ENCODE measurements at places on chromosomes 5 and 9.

DNA sequence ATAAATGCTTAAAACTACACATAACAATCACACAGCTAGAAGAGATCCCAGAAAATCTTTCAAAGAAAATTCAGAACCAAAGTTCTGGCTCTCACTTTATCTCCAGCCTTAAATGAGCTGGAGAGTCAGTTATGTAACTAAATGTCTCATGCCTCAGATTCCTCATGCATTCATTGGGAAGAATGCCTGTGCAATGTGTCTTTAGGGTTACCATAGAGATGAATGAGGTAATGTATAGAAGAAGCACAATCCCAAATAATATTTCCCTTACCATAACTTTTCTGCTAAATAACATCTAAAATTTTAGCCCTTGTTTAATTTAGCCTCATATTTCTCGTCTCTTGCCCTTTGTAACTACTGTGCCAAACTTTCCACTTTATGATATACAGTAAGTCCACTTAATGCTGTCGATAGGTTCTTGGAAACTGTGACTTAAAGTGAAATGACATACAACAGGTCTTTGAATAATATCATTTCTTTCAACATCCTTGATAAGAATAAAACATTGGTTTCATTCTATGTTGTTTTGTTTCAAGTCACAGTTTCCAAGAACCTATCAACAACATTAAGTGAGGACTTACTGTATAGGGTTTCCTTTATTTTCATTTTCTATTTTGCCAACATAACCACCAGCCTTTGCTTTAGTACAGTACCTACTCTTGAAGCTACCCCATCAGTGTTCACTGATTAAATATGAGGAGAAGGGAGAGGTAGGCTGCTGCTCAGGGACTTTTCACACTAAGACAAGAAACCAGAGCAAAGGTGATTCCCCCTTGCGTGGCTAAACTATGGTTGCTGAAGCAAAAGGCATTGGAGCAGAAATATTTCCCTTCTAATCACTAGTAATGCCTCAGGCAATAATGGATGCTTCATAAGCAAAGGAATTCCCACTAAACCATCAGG is 295.7 kb upstream of the PTGER4 start:
- no peak for DNase-seq

DNA sequence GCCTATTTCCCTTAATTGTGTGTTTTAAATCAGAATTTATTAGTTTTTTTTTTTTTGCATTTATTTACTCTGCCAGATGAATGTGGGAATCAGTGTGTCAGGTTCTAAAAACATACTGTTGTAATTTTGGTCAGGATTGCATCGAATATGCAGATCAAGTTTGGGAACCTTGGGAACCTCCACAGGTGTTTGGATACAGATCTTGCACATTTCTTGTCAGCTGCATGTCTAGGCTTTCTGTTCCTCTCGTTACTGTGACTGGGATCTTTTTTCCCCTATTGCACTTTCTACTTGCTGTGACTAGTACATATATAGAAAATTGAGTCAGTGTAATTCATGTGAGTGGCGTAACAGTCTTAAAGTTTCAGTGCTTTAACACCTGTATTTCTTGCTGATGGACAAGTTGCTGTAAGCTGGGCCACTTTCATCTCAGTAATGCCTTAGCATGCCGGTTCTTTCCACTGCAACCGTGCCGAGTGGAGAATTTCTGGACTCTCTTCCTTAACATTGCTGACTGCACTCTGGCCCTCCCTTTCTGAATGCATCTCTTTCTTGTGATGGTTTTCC is 112.5 kb downstream of the TENT4A start:
- no peak for DNase-seq

DNA sequence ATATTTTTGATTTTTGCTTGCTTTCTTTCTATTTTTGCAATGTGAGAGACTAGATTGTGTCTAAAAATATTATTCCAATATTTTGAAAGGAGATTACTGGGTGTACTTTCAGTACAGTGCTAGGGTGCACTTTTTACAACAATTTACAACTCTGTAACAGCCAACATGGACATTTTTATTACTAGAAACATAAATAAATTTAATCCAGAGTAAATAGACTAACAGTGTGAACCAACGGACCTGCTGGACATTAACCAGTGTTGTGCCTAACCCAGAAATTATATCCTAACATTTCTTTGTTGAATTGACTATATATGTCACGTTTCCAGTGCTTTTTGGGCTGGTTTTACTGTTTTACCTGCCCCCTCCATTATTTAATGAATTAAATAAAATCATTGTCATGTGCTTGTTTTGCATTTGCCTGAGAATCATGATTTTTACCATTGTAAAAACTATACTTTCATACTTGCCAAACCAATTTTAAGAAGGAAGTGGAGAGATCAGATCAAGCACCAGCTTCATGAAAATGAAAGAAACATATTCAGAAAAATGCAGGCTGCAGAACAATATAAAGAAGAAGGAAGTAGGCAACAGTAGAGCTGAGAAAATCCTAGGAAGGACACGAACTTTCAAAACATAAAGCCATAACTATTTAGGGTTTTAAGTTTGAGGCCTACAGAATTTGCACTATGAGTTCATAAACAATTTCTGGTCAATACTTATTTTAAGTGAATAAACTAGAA is 400.8 kb upstream of the PIK3R1 start:
- DNase-seq = no peak

DNA sequence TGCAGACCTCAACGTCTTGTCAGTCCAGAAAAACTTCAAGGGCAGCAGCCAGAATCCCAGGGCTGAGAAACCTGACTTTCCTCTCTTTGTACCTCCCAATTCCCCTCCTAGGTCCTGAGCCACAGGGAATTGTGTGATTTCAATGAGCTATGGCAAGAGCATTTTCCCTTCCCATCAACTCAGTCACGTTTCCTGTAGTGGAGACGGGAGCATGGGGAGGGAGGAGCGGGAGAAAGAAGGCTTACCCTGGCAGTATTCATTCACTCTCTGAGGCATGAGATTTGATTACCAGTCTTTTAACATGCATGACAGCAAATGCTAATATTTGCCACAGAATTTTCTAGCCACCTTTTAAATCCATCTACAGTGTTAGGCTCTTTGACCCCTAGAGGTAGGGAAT is 109.4 kb upstream of the TBCA start:
- DNase-seq = no peak

DNA sequence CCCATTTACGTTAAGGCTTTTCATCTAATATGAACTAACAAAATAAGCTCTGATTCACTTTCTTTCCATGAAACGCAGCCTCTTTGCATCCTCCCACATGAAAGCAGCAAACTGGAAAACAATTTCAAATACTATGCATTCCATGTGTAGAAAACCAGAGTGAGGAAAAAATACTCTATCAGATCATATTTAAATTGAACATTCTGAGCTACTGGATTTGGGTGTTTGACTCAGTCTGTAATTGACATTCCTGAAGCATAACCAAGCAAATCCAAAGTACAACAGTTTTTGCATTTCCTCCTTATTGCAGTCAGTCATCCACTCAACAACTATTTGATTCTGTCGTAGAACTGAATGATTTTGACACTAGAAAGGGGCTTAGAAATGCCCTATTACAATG is 399.1 kb upstream of the NMUR2 start:
- DNase-seq = no peak

GRCh38 chr5:126818736-126819135 is 41.8 kb downstream of the LMNB1 start:
- no peak for DNase-seq

DNA sequence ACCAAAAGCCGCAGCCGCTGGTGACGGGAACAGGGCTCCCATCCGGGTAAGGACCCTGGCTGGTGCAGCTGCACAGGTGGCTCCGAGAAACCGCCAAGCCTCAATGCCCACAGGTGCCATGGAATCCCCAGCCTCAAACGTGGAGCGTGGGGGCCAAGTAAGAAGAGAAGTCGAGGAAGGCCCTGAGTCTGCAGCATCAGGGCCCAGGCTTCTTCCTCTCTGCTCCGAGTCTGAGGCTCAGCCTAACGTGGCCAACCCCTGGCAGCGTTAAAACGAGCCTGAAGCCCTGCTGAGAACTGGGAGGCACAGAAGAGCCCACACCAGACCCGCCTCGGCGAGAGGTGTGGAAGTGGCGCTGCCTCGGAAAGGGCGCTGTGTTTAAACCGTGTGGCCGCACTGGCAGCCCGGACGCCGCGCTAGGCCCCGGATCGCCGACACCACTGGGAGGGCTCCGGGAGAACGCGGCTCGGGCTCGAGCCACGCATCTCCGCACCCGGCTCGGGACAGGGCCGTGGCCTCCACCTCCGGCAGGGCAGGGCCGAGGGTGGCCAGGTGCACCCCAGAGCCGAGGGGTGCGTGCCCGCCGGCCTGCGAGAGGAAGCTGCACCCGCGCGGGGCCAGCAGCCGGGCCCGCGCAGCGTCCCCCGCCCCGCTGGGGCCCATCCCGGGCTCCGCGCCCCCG is 730 bp downstream of the ZMYND19 start:
- DNase-seq = no peak

DNA sequence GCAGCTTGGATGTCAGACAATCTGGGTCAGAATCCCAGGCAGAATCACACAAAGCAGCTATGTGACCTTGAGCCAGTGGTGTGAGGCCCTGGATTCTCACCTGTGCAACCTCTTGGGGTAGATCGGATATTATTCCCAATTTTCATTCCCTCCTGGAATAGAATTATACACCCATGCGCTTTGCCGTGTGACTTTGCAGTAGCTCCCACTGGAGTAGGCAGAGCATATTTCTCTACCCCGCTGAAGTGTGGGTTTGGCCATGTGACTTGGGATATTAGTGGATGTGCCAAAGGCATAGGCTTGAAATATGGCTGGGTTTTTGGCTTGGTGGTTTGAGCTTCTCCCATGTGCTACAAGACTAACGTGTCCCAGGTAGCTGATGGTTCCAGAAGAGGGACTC is 35.5 kb upstream of the IER5L start:
- DNase-seq = no peak

GRCh38 chr5:173774271-173774761 is 113.8 kb upstream of the CPEB4 start:
- DNase-seq = no peak

DNA sequence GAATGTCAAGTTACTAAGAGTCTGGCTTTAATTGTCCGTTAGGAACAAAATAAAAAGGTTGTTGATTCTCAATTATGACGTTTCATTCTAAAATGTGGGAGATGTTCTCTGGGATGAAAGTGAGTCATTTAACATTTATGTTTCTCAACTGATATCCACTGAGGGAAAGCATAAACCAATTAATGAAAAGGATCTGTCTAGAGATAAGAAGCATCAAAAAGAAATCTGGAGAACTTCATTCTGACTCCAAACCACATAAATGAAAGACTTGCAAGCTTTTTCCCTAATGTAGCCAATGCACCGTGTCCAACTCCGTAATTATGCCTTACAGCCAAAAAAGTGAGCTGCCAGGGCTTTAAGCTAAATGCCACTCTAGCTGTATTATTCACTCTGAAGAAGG is 654.2 kb downstream of the TLE1 start:
- DNase-seq = no peak

DNA sequence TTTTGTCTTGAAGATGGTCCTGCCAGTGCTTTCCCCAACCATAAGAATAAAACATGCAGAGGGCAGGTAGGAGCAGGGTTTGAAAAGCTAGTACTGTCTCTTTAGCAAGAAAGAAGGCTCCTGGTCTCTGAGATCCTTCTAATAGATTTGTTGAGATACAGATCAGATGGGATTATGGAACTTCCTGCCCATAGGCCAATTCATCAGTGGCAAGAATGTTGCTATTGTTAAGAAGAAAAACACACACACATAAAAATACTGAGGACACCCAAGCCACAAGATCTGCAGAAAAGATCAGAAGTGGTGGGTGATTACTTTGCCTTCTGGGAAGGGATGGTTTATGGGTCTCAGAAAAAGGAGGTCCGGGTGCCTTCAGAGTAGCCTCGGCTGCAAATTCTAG is 59.8 kb downstream of the TNC start:
- no peak for DNase-seq

GRCh38 chr9:84570482-84571154 is 98.9 kb upstream of the NTRK2 start:
- DNase-seq = no peak

GRCh38 chr9:96025995-96026602 is 150.6 kb downstream of the ERCC6L2 start:
- DNase-seq = no peak

GRCh38 chr5:6572086-6572824 is 60.6 kb downstream of the NSUN2 start:
- DNase-seq = no peak

DNA sequence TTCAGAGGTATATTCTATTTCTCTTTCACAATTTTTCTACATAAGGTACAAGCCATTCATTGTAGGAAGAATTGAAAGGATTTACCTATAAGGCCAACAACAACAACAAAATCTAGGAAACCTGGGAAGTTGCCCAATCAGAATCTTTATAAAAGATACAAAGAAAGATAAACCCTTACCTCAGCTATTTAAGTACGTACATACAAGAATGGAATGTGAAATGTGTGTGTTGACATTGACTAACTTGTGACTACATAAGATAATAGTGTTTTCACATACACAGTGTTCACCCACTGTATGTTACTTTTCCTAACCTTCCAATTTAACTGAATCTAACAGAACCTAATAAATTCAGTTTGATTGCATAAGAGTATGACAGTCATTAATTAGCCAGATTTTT is 154.1 kb downstream of the ADAMTS6 start:
- no peak for DNase-seq

GRCh38 chr5:117588611-117589010 is 1014.0 kb upstream of the SEMA6A start:
- DNase-seq = no peak

- DNase-seq = no peak
These were observed 13.1 kb upstream of the MAP3K1 start for GRCh38 chr5:56802205-56802604.

GRCh38 chr9:16732546-16732945 is 137.9 kb downstream of the BNC2 start:
- DNase-seq = no peak

DNA sequence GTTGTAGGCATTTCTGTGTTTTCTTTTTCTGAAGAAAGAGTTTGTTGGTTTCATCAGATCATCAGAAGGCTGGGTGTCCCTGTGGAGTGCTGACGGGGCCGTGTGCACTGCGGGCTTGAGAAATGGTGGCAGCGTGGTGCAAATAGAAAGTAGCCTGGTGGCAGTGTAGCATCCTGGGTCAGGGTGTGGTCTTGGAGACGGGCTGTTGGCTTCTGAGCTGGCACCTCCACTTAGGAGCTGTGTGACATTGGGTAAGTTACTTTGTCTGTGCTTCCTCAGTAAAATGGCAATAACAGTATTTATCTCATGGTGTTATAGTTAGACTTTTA is 10.0 kb upstream of the NDST1 start:
- no peak for DNase-seq

DNA sequence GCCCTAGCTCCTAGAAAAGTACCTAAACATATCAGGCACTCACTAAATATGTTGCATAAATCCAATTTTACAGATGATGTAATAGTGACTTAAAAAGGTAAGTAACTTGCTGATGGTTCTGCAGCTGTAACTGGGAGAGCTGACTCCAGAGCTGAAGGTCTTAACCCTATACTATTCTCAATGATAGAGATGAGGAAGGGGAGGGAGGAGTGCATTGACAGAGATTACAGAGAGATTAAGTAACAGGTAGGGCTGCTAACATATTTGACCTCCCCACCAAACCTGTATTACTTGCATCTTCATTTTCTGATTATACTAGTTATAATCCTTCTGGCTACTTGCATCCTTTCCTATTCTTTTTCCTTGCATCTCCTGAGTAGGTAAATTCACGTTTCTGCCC is 255.4 kb upstream of the EFNA5 start:
- DNase-seq = no peak

GRCh38 chr5:28190011-28190410 is 1151.6 kb upstream of the CDH9 start:
- DNase-seq = no peak

- no peak for DNase-seq
These were observed 45.7 kb downstream of the SARDH start for GRCh38 chr9:133692364-133692985.

GRCh38 chr5:78899922-78900362 is 85.2 kb downstream of the ARSB start:
- no peak for DNase-seq

GRCh38 chr9:77943057-77943456 is 88.6 kb downstream of the GNAQ start:
- DNase-seq = no peak

Data from hypothalamus (tissue), 51 donors.